Right forelimb (tissue), 1 donor: ENCODE measurements at places on chromosomes 2 and 18.

GRCh38 chr2:28650266-28650584 is 101.4 kb upstream of the PPP1CB start:
- DNase-seq = peak; percentile 2

- DNase-seq = no peak
Observed at GRCh38 chr18:34203866-34204265, 20.8 kb downstream of the NOL4 start.

DNA sequence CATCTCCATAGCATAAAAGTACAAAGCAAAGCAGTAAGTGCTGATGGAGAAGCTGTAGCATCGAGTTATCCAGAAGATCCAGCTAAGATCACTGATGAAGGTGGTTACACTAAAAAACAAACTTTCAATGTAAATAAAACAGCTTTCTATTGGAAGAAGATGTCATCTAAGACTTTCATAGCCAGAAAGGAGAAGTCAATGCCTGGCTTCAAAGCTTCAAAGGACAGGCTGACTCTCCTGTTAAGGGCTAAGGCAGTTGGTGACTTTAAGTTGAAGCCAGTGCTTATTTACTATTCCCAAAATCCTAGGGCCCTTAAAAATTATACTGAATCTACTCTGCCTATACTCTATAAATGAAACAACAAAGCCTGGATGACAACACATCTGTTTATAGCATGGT is 44.0 kb downstream of the METTL8 start:
- DNase-seq = no peak

- no peak for DNase-seq
Observed at GRCh38 chr2:231611273-231612108, 18.8 kb downstream of the TEX44 start.

DNA sequence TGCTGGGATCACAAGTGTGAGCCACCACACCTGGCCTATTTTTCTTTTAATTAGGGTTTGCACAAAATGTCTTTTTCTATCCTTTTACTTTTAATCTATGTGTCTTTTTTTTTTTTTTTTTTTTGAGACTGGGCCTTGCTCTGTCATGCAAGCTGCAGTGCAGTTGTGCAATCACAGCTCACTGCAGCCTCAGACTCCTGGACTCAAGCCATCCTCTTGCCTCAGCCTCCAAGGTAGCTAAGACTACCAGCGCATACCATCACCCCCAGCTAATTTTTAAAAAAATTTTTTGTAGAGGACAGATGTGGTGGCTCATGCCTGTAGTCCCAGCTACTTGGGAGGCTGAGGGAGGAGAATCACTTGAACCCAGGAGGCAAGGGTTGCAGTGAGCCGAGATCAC is 27.1 kb downstream of the ADCY3 start:
- no peak for DNase-seq
